ENCODE measurements at places on chromosomes 16 and 17. TPM values are rescaled to one million over a fixed set of nuclear protein-coding genes. Genes with fewer than 3 reads are reported as not detected.

ITGAD gene
- polyA plus RNA-seq: not detected

SMARCE1 gene
- 73.4 TPM for polyA plus RNA-seq

ASPHD1 gene
- 6.1 TPM for polyA plus RNA-seq

DNASE1L2 gene
- 0.88 TPM for polyA plus RNA-seq

HSD17B1 gene
- 3.3 TPM for polyA plus RNA-seq

EMP2 gene
- polyA plus RNA-seq: 14.5 TPM

PDPR gene
- 7.0 TPM for polyA plus RNA-seq

ENO3 gene
- 17.8 TPM for polyA plus RNA-seq

CCL17 gene
- not detected for polyA plus RNA-seq

ANKS4B gene
- 9.7 TPM for polyA plus RNA-seq

GPR139 gene
- polyA plus RNA-seq: not detected

RPAIN gene
- polyA plus RNA-seq: 34.0 TPM

SNX20 gene
- 0.67 TPM for polyA plus RNA-seq

DNA sequence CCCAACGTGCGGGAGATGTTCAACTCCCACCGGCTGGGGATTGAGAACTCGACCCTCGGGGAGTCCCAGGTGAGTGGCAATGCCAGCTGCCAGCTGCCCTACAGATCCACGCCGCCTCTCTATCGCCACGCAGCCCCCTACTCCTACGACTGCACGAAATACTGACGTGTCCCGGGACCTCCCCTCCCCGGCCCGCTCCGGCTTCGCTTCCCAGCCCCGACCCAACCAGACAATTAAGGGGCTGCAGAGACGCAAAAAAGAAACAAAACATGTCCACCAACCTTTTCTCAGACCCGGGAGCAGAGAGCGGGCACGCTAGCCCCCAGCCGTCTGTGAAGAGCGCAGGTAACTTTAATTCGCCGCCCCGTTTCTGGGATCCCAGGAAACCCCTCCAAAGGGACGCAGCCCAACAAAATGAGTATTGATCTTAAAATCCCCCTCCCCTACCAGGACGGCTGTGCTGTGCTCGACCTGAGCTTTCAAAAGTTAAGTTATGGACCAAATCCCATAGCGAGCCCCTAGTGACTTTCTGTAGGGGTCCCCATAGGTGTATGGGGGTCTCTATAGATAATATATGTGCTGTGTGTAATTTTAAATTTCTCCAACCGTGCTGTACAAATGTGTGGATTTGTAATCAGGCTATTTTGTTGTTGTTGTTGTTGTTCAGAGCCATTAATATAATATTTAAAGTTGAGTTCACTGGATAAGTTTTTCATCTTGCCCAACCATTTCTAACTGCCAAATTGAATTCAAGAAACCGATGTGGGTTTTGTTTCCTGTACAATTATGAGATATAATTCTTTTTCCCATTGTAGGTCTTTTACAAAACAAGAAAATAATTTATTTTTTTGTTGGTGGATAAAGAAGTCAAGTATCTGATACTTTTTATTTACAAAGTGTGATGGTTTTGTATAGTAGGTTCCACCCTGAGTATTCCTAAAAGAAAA lies 2.3 kb downstream of the FOXC2 start:
- no peak for DNase-seq

GRCh38 chr16:27712251-27712711 lies 162.3 kb downstream of the KATNIP start:
- DNase-seq: no peak

- peak; percentile 41 for DNase-seq
Measured at GRCh38 chr17:33169580-33170285, 123.4 kb downstream of the ASIC2 start.

DNA sequence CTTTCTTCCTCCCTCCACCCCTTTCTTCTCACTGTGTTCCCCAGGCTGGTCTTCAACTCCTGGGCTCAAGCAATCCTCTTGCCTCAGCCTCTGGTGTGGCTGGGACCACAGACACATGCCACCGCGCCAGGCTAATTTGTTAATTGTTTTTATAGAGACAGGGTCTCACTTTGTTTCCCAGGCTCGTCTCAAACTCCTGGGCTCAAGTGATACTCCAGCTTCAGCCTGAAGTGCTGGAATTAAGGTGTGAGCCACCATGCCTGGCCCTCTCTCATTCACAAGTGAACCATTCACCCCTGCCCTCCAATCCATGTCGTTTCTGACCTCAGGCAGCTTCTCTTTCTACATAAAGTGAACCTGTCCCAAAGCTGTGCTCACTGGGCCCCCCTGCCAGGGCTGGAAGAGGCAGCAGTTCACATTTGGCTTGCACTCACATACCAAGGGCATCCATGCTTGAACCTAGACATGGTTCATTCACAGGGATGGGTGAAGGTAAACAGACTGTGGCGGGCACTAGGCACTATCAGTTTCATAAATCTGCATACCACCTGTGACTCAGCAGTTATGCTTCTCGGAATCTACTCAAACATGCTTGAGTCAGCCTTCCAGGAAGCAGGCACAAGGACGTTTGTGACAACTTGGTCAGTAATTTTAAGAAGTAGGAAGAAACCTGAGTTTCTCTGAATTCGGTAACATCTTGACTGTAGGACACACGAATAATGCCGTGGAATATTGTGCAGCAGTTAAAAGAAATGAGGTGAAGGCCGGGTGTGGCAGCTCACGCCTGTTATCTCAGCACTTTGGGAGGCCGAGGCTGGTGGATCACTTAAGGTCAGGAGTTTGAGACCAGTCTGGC lies 6.0 kb upstream of the RNF213 start:
- peak; percentile 89 for DNase-seq

- no peak for DNase-seq
Measured at GRCh38 chr17:39547713-39548478, 59.8 kb downstream of the NEUROD2 start.

DNA sequence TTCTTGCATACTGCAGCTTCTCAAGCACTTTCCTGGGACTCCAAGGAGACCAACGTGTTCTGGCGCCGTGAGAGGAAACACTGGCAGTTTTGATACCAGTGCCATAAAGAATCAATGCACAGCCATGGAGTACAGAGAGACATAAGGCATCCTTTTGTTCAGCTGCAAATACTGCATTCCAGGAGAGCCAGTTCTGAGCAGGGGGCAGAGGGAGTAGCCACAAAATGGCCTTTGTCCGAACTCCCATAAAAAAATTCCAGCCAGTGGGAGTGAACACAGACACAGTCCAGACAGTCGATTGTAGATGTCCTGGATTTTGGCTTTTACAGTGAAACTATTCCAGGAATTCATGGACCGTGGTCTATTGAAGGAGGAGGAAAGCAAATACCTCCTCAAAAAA lies 36.2 kb upstream of the TEKT3 start:
- DNase-seq: peak; percentile 59

- DNase-seq: no peak
Measured at GRCh38 chr17:33112763-33113162, 121.1 kb downstream of the SPACA3 start.

DNA sequence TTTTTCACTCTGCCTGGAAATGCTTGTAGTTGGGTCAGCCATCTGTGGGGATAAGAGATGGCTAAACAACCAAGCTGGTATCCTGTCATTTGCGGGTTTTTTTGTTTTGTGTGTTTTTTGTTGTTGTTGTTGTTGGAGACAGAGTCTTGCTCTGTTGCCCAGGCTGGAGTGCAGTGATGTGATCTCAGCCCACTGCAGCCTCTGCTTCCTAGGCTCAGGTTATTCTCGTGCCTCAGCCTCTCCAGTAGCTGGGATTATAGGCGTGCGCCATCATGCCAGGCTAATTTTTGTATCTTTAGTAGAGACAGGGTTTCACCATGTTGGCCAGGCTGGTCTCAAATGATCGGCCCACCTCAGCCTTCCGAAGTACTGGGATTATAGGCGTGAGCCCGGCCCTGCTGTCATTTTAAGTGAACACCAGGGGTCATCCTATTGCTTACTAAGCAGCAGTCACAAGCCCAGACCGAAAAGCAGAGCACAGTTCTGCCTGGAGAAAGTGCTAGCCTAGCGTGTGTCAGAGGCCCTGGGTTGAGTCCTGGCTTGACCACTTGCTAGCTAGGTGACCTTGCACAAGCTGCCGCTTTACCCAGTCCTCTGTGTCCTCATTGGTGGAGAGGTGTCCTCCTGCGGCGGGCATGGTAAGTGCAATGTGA lies 4.6 kb downstream of the SMCR8 start:
- peak; percentile 42 for DNase-seq

DNA sequence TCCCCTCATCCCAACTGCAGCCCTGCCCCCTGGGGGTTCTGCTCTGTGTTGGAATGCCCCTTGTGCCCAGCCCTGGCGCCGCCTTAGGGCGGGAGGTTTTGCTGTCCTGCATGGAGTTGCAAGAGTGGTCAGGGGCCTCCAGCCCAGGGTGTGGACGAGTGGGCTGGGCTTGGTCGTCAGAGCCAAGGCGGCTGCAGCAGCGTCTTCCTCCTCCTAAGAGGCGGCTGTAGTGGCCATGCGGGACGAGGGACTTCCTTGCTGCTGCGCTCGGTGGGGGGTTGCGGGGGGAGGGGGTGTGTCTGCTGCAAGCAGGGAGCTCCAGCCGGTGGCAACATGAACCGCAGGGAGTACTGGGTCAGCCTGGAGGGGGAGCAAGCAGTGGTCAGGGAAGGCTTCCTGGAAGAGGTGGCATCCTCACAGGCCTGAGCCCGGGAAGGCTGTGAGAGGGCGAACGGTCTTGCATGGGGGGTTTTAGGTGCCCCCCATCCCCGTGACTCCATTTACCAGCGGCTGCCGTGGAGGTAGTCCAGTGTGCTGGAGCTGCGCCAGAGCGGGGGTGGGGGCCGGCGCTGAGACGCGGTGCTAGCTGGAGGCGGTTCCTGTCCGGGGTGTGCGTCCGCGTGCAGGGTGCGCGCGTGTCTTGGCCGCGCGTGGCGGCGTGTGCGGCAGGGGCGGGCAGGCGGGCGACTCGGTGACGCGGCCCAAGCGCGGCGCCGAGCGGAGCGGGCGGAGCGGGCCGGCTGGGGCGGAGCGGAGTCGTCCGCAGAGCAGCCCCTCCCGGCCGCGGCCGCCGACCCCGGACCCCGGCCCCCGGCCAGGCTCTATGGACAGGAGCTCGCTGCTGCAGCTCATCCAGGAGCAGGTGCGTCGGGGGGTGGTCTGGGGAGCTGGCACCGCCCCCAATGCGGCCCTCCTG lies at the start of gene RHBDL1:
TSS of gene RHBDL1 (plus strand) at position 704 of the 916 bp plus-strand sequence. CDS start at position 824, 120 bp downstream.
- peak; percentile 42 for DNase-seq

- no peak for DNase-seq
Measured at GRCh38 chr17:67833946-67834631, 8.8 kb downstream of the BPTF start.

DNA sequence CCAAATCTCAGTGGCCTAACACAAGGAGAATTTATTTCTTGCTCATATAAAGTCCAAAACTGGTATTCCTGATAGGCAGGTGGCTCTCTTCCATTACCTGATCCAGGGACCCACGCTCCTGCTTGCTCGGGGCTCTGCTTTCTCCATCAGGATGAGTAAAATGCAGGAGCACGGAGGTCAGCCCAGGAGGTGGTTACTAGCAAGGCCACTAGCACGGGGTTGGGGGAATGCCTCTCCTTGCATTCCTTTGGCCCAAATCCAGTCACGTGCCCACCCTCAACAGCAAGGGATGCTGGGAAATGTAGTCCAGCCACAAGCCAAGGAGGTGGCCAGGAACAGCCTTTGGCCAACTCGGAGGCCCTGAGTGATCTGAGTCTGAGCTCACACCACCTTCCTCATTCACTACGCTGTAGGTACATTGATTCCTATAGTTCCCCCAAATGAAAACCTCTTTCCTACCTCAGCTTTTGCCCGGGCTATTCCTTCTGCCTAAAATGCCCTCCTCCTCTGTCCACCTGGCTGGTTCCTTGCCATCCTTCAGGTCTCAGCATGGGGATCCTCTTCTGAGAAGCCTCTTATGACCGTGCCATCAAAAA lies 38.3 kb upstream of the HAPSTR1 start:
- DNase-seq: peak; percentile 86

- no peak for DNase-seq
Measured at GRCh38 chr16:69840975-69841374, 78.8 kb downstream of the WWP2 start.

GRCh38 chr17:5042157-5043022 lies 7.2 kb upstream of the SLC52A1 start:
- DNase-seq: no peak

DNA sequence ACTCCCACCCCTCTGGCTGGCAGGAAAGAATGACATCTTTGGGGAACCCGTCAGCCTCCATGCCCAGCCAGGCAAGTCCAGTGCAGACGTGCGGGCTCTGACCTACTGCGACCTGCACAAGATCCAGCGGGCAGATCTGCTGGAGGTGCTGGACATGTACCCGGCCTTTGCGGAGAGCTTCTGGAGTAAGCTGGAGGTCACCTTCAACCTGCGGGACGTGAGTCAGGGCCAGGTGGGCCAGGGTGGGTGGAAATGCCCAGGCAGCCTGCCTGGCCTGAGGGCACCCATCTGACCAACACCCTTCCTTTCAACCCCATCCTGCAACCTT lies 8.1 kb upstream of the DCAF7 start:
- DNase-seq: no peak

- peak; percentile 76 for DNase-seq
Measured at GRCh38 chr17:81518785-81519283, 6.2 kb upstream of the ACTG1 start.

DNA sequence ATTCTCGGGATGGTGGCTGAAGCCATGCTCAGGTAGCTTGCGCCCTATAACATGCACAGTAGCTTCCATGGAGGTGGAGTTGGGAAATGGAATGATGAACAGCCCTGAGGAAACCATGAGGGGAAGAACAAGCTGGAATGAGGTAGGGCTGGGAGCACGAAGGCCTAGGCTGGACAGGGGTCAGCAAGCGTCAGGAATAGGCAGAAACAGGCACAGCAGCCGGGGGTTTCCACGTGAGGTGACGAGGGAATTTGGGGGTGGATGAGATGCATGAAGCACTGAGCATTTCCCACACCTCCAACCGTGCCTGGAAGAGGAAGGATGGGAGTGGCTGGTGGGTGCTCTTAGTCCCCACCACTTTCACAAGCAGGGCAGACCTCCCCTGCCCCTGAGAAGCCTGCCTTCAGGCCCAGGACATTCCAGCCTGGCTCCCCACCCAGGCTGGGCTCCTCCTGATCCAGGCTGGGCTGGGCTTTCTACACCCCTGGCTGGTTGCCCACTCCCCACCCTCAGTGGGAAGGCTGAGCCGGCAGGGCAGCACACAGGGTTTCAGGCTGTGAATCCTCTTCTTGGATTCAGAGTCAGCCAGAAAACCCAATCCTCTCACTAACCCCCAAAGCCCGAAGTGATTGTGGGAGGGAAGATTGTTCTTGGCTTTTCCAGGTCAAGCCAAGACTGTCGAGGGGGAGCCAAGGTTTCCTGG lies 21.9 kb downstream of the PLEKHG4 start:
- peak; percentile 24 for DNase-seq

GRCh38 chr16:70739389-70739788 lies 53.5 kb upstream of the MTSS2 start:
- DNase-seq: no peak

- no peak for DNase-seq
Measured at GRCh38 chr17:54945671-54946070, 22.8 kb downstream of the COX11 start.

DNA sequence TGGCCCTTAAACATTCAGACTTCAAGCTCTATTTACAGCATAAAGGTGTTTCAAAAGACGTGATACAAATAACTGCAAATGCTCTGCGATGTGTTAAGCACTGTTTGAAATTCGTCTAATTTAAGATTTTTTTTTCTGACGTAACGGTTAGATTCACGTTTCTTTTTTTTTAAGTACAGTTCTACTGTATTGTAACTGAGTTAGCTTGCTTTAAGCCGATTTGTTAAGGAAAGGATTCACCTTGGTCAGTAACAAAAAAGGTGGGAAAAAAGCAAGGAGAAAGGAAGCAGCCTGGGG lies 681 bp upstream of the MAPT start:
- DNase-seq: no peak

All from kidney (tissue), 22 donors.